ENCODE measurements at places on chromosomes 1 and 21.

GRCh38 chr1:178693366-178693765, 31.7 kb upstream of the RALGPS2 start:
- no peak for DNase-seq

DNA sequence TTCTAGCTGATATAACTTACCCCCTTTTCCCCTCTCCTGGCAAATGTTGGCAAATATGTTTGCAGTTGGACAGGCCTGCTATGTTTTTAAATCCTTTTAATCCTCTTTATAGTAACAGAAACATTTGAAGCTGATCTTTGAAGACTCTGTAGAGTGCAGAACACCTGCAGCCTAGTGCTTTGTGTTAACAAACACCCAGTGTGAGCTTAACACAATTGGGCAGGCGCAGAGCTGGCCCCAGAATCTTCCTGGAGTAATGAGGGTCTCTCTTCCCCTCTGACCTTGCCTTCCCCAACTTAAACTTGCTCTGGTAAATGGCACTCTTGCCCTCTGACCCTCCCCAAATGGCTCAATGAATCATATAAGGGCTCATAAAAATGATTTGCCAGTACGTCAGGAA, 247.9 kb upstream of the LYPLAL1 start:
- no peak for DNase-seq

GRCh38 chr21:39083377-39084008, 99.8 kb downstream of the PSMG1 start:
- DNase-seq = no peak

GRCh38 chr1:150507912-150508864, at the start of gene ECM1:
TSS of gene ECM1 (plus strand) at chr1:150508109. CDS start at chr1:150508210, 101 bp downstream.
- no peak for DNase-seq

DNA sequence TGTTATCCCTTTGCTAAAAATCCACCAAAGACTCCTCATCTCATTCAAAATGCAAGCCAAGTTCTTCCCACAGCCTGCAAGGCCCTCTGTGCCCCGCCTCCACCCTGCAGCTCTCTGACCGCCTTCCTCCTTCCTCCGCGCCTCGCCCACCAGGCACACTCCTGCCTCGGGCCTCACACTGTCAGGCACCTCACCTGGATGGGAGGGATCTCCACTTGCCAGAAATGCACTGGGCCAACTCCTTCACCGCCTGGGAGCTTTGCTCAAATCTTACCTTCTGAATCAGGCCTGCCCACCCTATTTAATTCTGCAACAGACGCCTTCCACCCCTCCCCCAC, 26.2 kb downstream of the PGBD5 start:
- DNase-seq = no peak

- no peak for DNase-seq
These were observed 16.9 kb upstream of the VANGL1 start for GRCh38 chr1:115624859-115625258.

DNA sequence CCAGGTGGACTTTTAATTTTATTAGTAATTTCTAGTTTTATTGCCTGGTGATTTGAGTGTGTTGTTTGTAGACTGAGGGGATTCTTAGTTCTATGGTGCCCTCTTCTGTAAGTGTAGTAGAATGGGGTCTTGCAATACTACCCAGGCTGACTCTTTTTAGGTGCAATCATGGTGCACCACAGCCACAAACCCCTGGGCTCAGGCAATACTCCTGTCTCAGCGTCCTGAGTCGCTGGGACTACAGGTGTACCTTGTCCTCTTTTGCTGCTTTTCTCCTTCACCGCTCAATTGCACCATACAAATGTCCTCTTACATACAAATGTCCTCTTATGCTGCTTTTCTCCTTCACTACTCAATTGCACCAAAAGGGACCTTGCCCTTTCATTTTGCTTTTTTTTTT, 43.1 kb downstream of the SCP2 start:
- no peak for DNase-seq

DNA sequence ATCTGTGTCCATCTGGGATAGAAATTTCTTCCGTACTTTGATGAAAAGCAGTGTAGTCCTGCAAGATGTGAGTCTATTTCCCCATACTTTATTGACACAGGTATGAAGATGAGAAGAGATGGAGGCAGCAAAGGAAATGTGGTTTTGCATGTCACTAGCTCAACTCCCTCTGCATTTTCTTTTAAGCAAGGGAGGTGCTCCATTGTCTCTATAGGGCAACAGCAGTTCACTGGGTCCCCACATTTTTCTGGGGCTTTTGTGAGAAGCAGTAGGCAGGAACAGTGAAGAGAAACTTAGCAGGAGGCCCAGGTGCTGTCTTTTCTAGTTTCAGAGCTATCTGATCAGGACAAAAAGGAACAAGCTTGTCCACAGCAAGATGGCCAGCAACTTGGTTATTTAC, 37.1 kb downstream of the C21orf91 start:
- no peak for DNase-seq
